ENCODE measurements at places on chromosomes 1 and 21. TPM values are rescaled to one million over a fixed set of nuclear protein-coding genes. Genes with fewer than 3 reads are reported as not detected.
A peak's percentile ranks its signal among the peaks of the same experiment; 100 is the strongest.

DNA sequence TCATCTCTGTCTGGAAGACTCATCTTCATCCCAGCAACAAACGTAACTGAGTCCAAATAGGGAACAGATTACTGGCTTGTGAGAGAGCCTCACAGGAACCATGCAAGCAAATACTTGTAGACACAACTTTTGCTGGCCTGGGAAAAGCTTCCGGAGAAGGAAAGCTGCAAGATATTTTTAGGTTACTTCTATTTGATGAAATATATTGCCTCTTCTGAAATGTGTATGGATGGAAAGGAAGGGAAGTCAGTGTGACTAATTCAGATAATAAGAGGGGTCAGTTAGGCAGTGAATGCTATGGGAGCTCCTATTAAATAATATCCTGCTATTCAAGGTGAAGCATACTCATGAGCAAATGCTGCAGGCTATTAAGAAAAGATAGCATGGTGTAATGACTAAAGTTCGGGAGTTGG lies 20.4 kb upstream of the FGGY start:
- DNase-seq: no peak

RPS27 gene
- 1,621 TPM for total RNA-seq

OR2L3 gene
- 0.13 TPM for total RNA-seq

- peak; percentile 85 for DNase-seq
Measured at GRCh38 chr1:19448491-19449439, 36.6 kb downstream of the CAPZB start.

GRCh38 chr1:55146781-55147180 lies 68.4 kb downstream of the USP24 start:
- DNase-seq: peak; percentile 74

DNA sequence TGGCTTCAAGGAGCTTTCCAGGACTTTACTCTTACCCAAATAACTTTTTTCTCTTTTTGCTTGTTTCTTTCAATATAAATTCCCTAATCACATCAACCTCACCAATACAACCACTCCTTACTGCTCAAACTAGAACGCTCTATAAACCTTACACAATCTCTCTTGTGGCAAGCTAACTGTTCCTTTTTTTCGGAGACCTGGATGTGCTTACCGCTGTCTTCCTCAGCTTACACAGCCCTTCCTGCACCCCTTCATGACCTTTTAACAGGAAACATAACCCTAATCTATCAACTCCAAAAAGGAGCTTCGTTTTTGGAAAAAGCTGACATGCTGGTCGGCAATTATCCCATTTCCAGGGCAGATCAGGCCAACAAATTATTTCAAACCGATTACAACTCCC lies 24.1 kb upstream of the SLC2A5 start:
- no peak for DNase-seq

- no peak for DNase-seq
Measured at GRCh38 chr1:246875041-246876026, 56.4 kb downstream of the AHCTF1 start.

DNA sequence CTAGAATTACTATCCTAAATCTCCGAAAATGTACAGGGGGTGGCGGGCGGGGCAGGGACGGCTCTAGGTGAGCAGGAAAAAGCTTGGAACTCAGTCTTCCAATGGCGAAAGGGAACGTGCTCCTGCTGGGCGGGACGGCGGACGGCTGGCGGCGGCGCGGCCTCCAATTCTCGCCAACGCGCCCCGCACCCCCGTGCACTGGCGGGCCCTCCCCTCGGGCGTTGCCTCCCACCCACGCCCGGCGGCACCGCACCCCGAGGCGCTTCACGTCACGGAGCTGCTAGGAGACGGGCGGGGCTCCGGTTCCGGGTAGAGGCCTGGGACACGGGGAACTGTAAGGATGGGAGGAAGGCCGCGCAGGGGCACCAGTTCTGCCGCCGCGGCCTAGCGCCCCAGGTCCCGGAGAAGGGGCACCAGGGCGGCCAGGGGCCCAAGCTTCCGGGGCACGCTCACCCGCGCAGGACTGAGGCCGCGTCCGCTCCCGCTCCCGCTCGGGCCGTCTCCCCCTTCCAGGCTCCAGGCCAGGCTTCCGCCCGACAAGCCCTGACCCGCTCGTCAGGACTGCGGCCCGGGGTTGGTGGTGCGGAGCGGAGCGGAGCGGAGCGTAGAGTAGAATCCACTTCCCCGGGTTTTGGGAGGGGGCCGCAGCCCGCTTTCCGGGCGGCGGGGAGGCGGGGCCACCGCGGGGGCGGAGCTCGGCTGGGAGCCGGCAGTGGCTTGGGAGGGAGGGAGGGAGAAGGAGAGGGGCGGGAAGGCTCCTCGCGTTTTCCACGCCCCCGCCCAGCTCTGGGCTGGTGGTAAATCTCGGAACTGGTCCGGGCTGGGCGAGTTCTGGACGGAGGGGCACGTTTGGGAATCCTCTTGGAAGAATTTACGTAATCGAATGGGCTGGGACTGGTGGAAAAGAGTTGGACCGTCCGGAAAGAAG lies at the start of gene DDX59:
TSS of gene DDX59 (minus strand) at position 594 of the 928 bp plus-strand sequence. CDS start 3,167 bp downstream, outside the sequence.
- DNase-seq: peak; percentile 97

DNA sequence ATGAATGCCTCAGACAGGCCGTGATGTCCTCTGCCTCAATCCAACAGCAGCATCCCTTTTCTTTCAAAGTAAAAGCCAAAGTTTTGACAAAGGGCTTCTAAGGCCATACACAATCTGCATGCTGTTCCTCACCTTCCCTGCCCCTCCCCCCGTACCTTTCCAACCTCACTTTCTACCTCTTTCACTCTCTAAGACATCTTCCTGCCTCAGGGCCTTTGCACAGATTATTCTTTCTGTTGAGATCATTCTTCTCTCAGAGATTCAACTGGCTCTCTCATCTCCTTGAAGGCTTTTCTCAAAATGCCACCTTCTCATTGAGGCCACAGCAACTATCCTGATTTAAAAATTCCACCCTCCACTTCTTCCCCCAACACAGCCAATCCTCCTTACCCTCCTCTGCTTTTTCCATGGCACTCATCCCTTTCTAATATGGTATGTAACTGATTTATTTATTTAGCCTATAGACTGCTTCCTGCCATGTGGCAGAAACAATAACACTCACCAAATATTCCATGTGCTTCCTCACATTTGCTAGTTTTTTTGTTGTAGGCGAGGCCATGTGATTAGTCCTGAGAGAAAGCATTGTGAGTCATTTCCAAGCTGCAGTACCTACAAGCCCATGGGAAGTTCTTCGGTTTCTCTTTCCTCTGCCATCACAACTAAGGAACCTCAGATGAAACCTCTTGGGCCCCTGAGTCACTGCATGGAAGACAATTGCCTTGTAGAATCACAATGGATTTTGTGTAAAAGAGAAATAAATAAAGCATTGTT lies 58.7 kb upstream of the GADD45A start:
- DNase-seq: no peak

- DNase-seq: no peak
Measured at GRCh38 chr1:6459850-6460265, 6.1 kb downstream of the TNFRSF25 start.

GRCh38 chr1:37557402-37557801 lies 662 bp downstream of the DNALI1 start:
- no peak for DNase-seq

DNA sequence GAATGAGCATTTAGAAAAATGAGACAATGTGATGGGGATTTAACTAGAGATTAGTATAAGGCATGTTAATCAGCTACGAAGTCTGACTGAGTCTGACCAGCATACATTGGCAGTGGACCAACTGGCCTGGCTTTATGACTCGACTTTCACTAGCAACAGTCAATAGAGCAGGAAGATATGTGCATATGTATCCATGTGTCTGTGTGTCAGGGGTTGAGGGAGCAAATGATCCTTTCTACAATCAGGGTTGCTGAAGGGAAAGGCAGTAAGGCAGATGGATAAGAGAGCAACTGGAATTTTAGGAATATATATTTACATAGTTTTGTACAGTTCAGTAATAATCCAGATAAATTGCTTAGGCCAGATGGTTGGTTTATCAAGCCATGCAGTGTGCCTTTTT lies 645.6 kb downstream of the PLA2G4A start:
- no peak for DNase-seq

DNA sequence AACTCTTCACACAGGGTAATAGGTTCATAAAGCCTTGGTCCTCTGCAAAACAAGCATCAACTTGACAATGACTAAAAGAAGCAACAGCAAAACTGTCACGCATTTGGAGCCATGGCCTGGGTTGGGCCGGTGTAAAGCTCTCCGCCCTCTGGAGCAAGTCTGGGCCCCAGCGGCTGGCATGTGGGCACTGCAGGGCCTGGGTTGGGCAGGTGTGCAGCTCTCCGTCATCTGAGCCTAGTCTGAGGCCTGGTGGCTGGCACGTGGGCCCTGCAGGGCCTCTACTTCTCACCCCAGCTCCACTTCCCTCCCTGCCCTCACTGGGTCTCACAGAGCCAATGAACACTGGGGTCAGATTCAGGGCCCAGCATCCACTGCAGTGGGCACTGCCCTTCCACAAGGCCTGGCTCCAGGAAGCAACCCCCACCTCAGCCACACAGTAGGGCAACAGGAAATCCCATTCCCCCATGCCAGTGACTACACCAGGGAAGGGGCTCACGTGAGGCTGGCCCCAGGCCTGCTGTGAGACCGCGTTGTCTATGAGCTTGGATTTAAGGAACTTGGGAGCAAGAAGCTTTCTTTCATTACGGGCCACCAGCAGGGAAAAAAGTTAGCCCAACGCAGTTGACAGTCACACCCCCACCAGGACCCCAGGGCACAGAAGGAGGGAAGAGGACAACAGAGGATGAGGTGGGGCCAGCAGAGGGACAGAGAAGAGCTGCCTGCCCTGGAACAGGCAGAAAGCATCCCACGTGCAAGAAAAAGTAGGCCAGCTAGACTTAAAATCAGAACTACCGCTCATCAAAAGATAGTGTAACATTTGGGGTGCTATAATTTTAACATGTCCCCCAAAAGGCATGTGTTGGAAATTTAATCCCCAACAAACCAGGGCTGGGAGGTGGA lies 52.7 kb downstream of the NPHP4 start:
- DNase-seq: no peak

- DNase-seq: no peak
Measured at GRCh38 chr1:11596295-11596694, 57.9 kb downstream of the FBXO2 start.

SGIP1 gene
- total RNA-seq: 7.0 TPM

GRCh38 chr21:29271927-29272333 lies 26.8 kb upstream of the BACH1 start:
- no peak for DNase-seq

S1PR1 gene
- total RNA-seq: 64.7 TPM

NUDT4B gene
- not detected for total RNA-seq

DNA sequence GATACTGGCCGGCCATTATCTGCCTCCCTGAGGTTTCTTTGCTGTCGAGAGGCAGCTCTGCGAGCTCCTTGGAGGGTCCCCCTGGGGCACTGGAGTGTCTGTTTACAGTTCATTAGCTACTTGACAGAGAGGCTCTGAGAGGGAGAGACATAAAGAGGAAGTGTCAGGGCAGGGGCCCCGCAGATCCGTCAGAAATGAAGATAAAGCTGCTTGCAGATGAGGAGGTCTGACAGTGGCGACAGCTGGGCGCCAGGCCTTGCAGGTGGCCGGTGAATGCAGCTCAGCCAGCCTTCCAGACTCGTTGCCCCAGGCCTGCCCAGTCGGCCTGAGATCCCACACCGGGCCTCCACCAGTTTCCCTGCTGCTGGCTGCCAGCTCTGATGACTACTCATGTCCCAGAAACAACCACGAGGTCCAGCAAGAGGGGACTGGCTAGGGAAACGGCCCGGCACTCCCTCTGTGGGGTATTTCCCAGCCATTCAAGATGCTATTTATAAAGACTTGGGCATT lies 84.7 kb downstream of the DISP3 start:
- DNase-seq: no peak

- DNase-seq: peak; percentile 19
Measured at GRCh38 chr1:29827801-29828525, 591.6 kb downstream of the PTPRU start.

GRCh38 chr1:189880135-189880534 lies 597.5 kb downstream of the BRINP3 start:
- DNase-seq: no peak

- no peak for DNase-seq
Measured at GRCh38 chr1:150094734-150095265, 27.2 kb downstream of the VPS45 start.

RSPH1 gene
- total RNA-seq: 0.58 TPM

S100A7A gene
- not detected for total RNA-seq

PRAMEF13 gene
- total RNA-seq: not detected

AIRE gene
- total RNA-seq: 0.13 TPM

- no peak for DNase-seq
Measured at GRCh38 chr1:204449678-204450280, 38.2 kb upstream of the PPP1R15B start.

GRCh38 chr1:40709100-40709801 lies 17.7 kb downstream of the NFYC start:
- DNase-seq: peak; percentile 73

DNA sequence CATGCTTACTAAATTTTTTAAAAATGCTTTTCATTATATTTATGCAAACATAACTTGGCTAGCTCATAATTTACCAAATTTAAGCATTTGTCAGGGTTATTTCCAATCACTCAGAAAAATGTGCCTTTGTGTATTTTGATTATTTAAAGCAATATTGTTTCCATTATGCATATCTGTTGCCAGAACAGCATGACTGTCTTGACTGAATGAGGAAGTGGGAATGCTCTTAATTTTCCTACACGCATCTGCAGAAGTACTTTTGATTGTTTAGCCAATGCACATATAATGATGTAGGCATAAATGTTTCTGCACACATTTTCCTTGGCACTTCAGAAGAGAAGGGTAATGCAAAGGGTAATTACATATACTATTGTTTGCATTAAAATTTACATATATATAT lies 92.5 kb upstream of the ADGRL2 start:
- DNase-seq: no peak

- DNase-seq: no peak
Measured at GRCh38 chr1:179661018-179661417, 69.4 kb downstream of the TDRD5 start.

- DNase-seq: no peak
Measured at GRCh38 chr1:230422221-230422981, 3.7 kb downstream of the PGBD5 start.

SYNC gene
- 9.1 TPM for total RNA-seq

CRYZL1 gene
- total RNA-seq: 59.2 TPM

DNA sequence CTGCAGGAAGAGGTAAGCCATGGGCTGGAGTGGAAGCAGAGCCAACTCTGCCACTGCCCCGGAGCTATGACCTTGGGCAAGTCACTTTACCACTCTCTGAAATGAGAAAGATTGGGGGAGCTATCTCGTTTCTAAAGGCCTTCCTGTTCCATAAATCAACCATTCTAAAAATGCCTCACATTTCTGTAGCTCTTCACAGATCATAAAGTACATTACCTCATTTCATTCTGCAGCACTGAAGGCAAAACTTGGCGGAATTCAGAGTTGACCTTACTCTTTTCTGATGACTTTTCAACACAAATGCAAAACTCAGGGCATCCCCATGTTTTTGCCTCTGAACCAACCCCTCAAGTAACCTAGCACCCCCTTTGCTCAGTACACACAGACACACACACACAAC lies 404.0 kb upstream of the NFIA start:
- DNase-seq: no peak

GRCh38 chr1:83828456-83828855 lies 170.5 kb downstream of the TTLL7 start:
- DNase-seq: no peak

DNA sequence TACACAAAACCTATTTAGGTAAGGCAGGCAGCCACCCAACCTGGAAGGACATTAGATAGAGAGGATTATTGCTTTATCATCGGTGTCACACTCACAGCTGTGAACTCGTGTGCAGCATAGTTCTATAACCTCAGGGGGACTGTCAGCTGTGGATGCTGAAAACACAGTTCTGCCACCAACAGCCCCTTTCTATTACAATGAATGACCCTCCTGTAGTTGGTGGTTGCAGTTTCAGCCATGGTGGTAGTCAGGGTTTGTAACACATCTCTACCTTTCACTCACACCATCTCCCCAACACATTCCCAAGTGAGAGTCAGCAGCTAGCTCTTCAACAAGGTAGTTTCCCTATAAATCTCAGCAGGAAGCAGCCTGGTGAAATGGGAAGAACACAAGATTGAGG lies 136.8 kb downstream of the ZC3H11B start:
- DNase-seq: no peak

All from sciatic nerve (tissue), 2 donors.